Mucosa of gallbladder (tissue), 1 donor: ENCODE measurements at places on chromosomes 5 and 9. TPM values are rescaled to one million over a fixed set of nuclear protein-coding genes. Genes with fewer than 3 reads are reported as not detected.
A peak's percentile ranks its signal among the peaks of the same experiment; 100 is the strongest.

The ENTPD2 gene
- total RNA-seq = 41.1 TPM

The C8G gene
- 110 TPM for total RNA-seq

The SMIM33 gene
- total RNA-seq = 0.17 TPM

The PTGES2 gene
- 61.5 TPM for total RNA-seq

The FBLL1 gene
- total RNA-seq = 0.23 TPM

DNA sequence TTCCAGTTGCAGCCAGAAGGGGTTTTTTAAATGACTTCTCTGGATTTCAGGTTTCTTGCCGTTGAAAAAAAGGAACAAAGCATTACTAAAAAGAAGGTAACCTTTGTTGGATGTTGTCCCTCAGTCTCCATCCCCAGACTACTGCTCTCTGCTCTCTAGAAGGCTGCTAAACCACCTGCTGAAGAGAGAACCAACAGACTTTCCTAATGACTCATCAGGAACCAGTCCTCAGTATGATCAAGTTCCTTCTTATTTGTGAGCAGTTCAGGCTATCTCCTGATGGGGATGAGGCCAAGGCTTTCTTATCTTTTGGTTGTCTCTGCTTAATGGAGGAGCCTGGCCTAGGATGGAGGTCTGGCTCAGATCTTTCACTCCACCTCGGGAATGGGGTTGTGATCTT lies 4.1 kb downstream of the KIF4B start:
- no peak for DNase-seq

GRCh38 chr5:129972465-129973141 lies 68.3 kb downstream of the CHSY3 start:
- DNase-seq = no peak

DNA sequence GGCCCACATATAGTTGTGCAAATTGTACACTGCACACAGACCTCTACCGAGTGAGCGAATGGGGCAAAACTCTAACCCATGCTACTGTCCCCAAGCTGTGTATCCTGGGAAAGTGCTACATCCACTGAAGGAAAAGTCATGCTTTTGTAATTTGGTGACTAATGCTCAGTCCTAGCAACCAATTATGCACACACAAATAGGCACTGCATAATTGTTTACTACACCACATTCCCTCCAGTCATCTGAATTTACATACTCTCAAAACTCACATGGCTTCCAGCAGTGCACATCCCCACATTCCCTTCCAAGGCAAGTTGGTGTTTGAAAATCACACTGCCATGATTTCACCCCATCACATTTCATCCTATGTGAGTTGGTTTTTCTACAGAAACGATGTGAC lies 125.9 kb upstream of the OSMR start:
- no peak for DNase-seq

- DNase-seq = no peak
These were observed 518 bp downstream of the LOX start for GRCh38 chr5:122077366-122078115.

- no peak for DNase-seq
These were observed 97.4 kb downstream of the BNC2 start for GRCh38 chr9:16773116-16773515.

GRCh38 chr5:10268100-10268499 lies 18.0 kb downstream of the CCT5 start:
- DNase-seq = peak; percentile 9

DNA sequence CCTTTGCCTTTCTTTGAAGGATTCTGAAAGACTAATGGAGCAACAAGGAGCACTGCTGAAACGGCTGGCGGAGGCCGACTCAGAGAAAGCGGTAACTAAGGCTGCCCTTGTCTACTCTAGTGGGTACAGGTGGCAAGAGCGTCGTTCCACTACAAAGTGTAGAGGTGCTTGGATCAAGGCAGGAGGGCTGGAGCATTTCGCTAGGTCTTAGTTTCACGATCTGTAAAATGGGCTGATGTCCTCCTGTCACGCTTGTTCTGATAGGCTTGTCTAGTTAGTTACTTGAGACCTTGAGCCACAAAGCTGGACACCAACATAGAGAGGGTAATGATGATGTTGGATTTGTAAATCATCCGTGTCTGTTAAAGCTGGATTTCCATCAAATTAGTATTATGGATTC lies 23.0 kb upstream of the GLE1 start:
- no peak for DNase-seq

DNA sequence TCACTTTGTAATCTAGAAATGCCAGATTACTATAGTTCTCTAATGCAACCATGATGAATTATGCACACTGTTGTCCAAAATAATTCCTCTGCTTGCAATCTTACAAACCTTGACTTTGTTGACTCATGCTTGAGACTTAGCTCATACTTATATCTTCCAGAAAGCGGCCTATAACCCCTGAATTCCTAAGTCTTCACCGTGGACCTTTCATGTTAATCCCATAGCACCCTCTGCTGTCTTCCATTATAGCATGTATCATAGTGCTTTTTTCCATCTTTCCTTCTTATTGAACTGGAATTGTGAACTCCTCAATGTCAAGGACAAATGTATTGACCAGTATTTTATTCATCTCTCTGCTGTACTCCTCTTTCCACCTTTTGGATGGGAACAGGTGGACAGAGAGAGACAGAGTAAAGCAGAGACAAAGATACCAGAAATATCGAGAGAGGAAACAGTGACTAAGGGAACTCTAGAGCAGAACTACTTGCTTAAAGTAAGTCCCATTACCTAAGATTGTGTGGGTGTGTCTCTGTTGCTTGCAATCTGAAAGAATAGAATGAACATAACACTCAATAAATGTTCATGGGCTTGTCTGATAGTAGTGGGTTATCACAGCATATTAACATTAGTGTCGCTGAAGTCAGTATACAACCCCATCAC lies 110.0 kb downstream of the LURAP1L start:
- no peak for DNase-seq

DNA sequence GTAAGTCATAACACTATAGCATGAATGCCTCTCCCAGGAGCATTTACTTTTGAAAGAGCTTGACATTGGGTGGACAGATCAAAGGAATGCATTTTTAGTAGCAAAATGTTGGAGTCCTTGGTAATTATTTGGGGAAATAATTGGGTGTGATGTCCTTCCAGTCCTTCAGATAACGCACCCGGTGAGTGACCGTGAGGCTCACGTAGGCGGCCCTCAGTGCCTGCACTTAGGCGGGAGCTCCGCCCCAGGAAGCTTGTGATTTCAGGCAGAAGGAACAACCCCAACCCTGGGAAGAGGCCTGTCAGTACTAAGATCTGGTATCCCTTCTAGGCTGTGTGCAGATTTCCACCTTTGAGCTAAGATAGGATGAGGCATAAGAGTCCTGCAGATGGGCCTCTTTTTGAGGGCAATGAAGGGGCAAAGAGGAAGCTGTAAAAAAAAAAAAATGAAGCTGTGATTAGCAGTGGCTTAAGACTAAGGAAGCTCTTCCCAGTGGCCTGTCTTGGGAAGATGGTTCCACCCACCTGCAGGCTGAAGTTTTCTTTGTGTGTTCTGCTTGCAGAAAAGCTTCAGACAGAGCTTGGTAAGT lies 14.9 kb downstream of the BTNL9 start:
- no peak for DNase-seq

- no peak for DNase-seq
These were observed 26.0 kb upstream of the LIFR start for GRCh38 chr5:38582293-38582974.

DNA sequence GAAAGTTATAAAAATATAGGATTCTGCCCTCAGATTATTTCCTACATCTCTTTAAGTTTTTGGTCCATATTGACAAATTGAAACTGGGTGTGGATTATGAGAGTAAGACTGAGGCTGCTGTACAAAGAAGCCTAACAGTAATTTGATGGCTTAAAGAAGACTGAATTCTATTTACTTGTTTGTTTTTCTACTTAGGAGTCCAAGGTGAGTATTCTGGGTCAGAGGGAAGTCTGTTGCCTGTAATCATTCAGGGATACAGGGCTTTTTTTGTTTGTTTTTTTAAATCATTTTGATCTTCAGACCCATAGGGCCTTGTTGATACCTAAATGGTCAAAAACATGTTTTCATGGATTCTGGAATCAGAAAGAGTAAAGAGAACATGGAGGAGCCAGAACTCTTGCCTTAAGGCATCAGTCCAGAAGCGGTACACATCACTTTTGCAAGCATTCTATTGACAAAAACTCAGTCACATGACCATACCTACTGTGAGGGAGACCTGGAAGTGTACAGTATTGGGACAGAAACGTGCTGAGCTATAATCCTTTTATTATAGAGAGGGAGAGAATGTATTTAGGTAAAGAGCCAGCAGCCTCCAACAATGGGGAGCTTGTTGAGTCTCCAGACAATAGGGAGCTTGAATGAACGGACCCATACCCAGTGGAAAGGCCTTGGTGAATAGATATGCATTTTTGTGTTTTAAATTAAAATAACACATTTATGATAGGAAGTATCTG lies 102.7 kb downstream of the LRRC70 start:
- no peak for DNase-seq

DNA sequence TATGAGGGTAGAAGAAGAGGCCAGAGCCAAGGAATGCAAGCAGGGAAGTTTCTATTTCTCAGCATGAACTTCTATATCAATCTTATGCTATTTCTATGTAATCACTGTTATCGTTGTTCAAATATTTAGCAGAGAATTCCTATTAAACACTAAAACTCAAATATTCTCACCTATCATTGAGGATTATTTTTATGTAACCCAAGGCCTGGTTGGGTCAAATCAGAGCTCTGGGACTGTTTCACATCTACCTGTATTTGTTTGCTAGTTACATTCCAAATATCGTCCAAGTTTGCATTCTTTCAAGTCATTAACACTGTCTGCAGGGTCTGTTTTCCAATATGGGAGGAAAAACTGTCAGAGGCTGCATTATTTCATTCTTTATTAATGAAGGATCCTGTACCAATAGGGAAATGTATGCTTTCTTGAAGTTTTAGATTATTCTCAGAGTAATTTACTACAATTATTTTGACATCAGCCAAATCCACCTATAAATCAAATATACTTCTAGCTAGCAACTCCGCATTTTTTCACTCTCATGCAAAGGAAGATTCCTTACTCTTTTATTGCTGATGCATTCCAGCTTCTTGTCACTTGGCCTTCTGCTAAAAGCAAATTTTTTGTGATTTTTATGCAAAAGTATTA lies 52.2 kb downstream of the LURAP1L start:
- no peak for DNase-seq

DNA sequence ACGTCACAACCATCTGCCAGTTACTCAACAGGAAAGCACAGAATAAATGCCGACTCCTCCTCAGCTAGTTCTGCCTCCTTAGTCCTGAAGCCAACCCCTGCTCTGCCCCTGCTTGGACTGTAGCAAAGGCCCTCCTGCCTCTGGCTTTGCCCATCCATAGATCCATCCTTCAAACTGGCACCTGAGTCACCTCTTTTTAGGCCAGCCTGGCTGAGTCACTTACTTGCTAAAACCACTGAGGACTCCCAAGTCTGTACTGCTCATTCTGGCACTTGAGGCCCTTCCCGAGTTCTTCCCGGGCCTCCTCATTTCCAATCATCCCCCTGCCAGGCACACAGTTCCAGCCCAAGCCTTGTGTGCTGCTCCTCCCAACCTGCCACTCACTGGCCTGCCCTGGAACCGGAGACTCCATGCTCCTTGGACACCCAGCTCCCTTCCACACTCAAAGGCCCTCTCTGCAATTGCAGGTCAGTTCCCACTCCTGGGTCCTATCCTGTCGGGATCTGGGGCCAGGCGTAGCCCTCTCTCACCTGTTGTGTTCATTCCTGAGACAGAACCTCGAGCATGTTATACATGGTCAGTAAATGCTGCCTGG lies 220.1 kb downstream of the DAB2IP start:
- no peak for DNase-seq

- no peak for DNase-seq
These were observed 32.3 kb downstream of the CNTRL start for GRCh38 chr9:121107029-121107428.

DNA sequence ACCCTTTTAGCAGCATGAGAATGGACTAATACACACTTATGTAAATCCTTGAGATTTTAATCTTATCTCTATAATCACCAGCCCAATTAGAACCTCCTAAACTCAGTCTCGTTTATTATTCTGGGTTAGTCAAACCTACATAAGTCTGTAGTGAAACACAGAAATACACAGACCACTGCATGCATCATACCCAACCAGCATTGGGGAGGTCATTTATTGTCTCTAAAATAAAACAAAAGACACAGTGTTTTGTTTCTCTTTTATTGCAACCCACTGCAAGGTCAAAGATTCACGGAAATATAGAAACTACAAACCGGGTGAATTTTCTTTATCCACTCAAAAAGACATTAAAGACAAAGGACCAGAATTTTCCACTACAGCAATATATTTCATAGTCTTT lies 188.1 kb upstream of the EFNA5 start:
- DNase-seq = no peak

GRCh38 chr9:136693135-136693489 lies 5.9 kb upstream of the AGPAT2 start:
- no peak for DNase-seq

- DNase-seq = no peak
These were observed 46.8 kb upstream of the DHFR start for GRCh38 chr5:80701597-80701996.

DNA sequence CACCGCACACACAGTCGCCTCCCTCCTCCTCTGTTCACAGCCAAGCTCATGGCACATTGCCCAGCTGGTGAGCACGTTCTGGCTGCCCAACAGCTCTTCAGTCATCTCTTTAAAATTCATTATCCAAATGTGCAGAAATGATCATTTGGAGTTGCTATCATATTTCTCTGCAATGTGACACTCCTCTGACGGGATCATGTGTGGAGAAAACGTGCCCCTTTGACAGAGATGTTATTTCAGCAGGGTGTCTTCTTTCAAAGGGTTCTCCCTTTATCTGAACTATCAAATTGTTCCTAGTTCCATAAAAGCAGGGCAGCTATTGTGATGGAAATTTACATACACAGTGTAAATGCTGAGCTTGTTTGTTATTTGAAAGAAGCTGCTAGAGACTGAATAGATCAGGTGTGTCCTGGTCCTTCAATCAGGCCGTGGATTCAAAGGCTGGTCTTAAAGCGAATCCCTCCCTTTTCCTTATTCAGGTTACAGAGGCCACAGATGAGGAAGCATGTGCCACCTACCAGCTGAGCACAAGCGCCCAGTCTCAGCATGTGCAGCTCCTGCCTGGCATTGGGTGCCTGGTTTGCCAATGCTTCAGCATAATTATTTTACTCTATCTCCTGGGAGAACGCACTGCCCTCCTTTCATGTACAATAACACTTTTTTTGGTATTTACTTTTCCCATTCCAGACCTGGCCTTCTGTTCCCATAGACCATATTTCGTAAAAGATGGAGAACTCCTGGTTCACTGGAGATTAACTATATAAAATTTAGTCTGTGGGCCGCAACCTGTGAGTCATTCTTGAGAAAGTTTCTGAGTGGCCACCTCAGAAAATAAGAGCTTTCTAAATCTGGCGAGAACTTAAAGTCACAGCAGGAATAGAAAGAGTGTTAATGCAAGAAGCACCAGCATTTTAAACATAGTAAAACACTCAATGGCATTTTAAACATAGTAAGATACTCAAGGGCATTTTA lies 433.7 kb downstream of the ENC1 start:
- peak; percentile 35 for DNase-seq
